ENCODE measurements at places on chromosomes 6 and 20. TPM values are rescaled to one million over a fixed set of nuclear protein-coding genes. Genes with fewer than 3 reads are reported as not detected.

DNA sequence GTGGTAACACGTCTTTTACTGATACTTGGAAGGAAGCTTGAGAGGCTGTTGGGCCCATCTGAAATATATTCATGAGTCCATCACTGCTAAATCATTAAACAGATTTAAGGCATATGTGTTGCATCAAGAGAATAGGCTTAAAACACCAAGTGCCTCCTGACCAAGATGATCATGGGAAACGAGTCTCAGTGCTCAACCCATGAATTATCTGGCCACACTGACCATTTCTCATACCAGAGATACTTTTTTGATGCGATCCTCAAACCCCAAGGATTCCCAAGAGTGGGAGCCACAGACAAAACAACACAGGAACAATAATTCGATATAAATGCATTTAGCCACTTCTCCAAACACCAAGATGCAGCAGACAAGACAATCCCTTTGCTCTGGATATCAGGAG, 17.2 kb downstream of the HEY2 start:
- no peaks in the 10 kb centered on the region for H3K4me1 ChIP-seq
- peaks cover 45% of the 10 kb centered on the region for H3K27me3 ChIP-seq
- no peak for DNase-seq
- H3K36me3 ChIP-seq, result no peaks in the 10 kb centered on the region

GRCh38 chr20:48893374-48893773, 28.1 kb upstream of the ARFGEF2 start:
- no peak overlapping the region for H3K27ac ChIP-seq
- H3K4me3 ChIP-seq, result no peak overlapping the region
- DNase-seq, result no peak
- H3K4me1 ChIP-seq, result peaks cover 13% of the 10 kb centered on the region

GRCh38 chr20:57582432-57583288, 21.8 kb downstream of the PCK1 start:
- no peak for DNase-seq
- no peaks in the 10 kb centered on the region for H3K4me1 ChIP-seq
- H3K27me3 ChIP-seq, result peaks cover 82% of the 10 kb centered on the region

- DNase-seq, result no peak
- H3K27ac ChIP-seq, result no peak overlapping the region
- H3K4me3 ChIP-seq, result no peak overlapping the region
- H3K27me3 ChIP-seq, result no peaks in the 10 kb centered on the region
- H3K4me1 ChIP-seq, result peaks cover 29% of the 10 kb centered on the region
These were observed 41.4 kb downstream of the MOXD1 start for GRCh38 chr6:132359886-132360285.

- DNase-seq, result peak; percentile 12
- H3K36me3 ChIP-seq, result no peaks in the 10 kb centered on the region
- no peak overlapping the region for H3K4me3 ChIP-seq
- H3K4me1 ChIP-seq, result peaks cover 10% of the 10 kb centered on the region
These were observed 92.8 kb upstream of the EPB41L1 start for GRCh38 chr20:36061754-36062153.

GRCh38 chr20:24773751-24774201, 175.3 kb upstream of the CST7 start:
- no peaks in the 10 kb centered on the region for H3K27me3 ChIP-seq
- H3K27ac ChIP-seq, result no peak overlapping the region
- peak; percentile 85 for DNase-seq
- no peaks in the 10 kb centered on the region for H3K36me3 ChIP-seq

FAM217A gene
- not detected for total RNA-seq

LINC00237 gene
- not detected for total RNA-seq

TCF15 gene
- total RNA-seq, result not detected
